ENCODE measurements at places on chromosomes 16 and 17. TPM values are rescaled to one million over a fixed set of nuclear protein-coding genes. Genes with fewer than 3 reads are reported as not detected.

RNF43 gene
- 69.4 TPM for total RNA-seq

CX3CL1 gene
- 1.7 TPM for total RNA-seq

CCL2 gene
- total RNA-seq, result 6.6 TPM

CDH1 gene
- total RNA-seq, result 56.9 TPM

AIPL1 gene
- total RNA-seq, result not detected

G6PC1 gene
- total RNA-seq, result 97.8 TPM

RGS9 gene
- 4.0 TPM for total RNA-seq

ESRP2 gene
- 67.4 TPM for total RNA-seq

MFAP4 gene
- total RNA-seq, result 12.6 TPM

BBS2 gene
- 22.9 TPM for total RNA-seq

FBXL19 gene
- total RNA-seq, result 25.0 TPM

LCAT gene
- total RNA-seq, result 19.0 TPM

SLC47A2 gene
- total RNA-seq, result 6.3 TPM

Measured in Peyer's patch (tissue), 4 donors.